ENCODE measurements at places on chromosomes 6 and 20.

DNA sequence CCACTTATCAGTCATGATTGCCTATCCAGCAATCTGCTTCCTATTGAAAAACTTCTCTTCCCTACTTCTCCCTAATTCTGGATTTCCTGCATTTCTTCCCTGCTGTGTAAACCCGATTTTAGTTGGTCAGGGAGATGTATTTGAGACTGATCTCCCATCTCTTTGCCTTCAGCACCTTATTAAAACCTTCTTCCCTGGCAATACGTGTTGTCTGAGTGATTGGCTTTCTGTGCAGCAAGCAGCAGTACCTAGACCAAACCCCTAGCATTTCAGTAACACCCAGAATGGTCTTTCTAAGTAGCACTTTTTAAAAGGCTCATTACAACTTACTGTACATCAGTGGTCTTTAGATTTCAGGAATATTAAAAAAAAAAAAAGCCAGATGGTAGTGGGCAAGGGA is 99.1 kb upstream of the PDE10A start:
- DNase-seq, result no peak

DNA sequence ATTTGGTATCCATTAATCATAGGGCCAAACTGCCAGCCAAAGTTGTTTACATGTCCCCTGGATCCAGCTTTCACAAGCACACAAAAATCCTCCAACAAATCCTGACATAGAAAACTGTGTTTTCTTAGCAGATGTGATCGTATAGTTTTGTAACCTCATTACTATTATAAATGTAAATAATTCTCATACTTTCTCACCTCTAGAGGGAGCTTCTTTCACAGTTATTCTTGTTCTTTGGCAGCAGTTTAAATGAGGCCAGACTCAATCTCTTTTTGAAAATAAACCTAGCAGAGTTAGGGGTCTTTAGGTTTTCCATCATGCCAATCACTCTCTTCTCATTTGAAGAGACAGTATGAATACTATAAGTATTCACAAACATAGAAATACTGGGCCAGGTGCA is 17.0 kb upstream of the ZNF318 start:
- DNase-seq, result no peak

DNA sequence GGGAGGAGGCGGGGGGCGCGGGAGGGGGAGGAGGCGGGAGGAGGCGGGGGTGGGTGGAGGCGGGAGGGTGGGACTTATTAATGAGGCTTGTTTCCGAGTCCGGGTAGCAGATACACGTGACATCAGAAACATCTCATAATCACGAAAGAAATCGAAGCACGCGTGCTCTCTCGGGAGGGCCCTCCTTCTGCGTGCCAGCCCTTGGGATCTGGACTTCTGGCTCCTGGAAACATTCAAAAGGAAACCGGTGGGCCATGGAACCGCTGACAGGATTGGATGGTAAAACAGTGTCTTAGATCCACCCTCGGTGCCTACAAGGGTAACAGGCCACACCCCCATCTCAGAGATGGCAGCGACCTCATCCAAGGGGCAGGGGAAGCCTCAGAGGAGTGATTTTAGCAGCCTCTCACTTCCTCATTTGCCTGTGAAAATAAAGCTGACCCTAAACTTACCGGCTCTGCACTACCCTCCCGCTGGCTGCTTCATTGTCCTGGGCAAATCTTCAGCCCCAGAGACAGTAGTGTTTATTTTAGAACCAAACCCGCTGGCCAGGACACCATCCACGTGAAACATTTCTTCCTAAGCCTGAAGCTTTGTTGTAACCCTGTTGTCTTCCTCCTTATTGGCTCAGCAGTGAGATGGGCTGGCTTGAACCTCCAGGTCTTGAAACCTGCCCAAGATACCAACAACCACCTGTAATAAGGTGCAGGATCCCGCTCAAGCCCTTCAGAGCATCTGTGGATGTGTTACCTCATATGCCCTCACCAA is 97.5 kb downstream of the PSMG4 start:
- DNase-seq, result no peak

DNA sequence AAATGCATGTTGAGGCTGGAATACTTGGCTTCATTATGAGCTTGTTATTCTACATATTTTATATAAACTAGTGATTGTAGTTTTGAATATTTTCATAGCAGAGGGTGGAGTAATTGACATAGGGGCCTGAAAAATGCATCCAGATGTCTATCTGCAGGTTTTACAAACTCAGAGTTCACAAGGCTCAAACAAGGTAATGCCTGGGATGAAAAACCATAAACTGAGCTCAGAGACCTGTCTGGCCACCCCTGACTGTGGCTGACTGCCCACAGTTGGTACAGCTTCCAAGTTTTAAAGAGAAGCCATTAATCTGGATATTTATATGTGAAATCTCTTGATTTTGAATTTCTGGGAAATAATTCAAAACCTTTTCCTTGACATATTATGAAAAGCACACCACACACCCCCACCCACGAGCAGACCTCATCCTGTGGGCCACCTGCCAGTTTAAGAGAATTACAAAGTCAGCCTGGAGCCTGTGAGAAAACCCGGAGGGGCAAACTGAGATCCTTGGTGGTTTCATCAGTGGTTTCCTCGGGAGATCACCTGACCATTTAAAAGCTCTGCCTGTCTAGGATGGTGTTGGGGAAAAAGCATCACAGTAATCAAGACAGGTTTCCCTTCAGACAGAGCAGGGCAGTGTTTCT is 230.1 kb downstream of the SAMD5 start:
- DNase-seq, result no peak

GRCh38 chr6:21997119-21998037 is 299.5 kb downstream of the PRL start:
- no peak for DNase-seq

DNA sequence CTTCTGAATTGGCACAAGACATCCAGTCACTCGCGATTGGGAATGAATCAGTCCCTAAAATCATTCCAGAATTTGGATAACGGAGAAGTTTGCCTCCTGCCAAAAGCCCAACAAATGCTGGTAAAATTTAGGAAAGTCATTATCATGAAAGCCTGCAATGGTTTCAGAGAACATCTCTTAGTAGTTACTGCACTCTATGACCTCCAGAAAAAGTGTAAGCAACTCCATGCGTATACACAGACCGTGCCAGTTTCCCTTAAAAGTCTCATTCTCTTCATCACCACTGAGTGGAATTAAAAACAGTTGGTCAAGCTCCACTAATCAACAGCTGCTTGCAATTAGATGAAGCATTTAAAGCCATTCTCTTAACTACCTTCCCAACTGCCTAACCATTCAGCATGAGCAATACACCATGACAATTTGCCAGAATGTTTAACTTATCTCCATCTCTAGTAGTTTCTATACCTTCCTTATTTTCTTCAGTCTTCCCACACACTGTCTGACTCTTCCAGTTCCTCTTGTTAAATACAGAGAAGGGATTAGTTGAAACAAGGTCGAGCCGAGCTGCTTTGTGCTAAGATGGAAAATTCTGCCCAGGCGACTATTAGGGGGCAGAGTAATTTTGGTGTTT is 183.6 kb upstream of the PRDM1 start:
- DNase-seq, result no peak

DNA sequence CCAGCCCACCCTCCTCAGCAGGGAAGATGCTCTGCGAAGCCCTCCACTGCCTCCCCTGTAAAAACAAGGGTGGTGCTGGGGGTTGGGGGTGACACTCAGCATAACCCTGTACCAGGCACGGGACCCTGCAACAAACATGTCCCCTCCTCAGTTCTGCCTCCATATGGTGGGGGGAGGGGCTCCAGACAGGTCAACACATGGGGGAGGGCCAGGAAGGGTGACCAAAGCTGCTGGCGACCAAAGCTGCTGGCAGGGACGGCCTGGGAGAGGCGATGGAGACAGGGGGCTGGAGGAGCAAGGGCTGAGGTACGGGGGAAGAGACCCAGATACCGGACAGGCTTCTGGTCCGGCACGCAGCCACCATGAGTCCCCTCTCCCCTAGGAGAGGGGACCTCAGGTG is 123.2 kb downstream of the TAF4 start:
- DNase-seq, result no peak

- DNase-seq, result no peak
These were observed 24.5 kb downstream of the MAPK14 start for GRCh38 chr6:36052097-36052496.

GRCh38 chr20:1805816-1806215 is 89.4 kb upstream of the SIRPA start:
- no peak for DNase-seq

GRCh38 chr20:23361476-23362391 is at the start of gene GZF1:
GZF1 (plus strand) TSS chr20:23362182; CDS start chr20:23364384, 2,202 bp downstream.
- DNase-seq, result peak; percentile 95

DNA sequence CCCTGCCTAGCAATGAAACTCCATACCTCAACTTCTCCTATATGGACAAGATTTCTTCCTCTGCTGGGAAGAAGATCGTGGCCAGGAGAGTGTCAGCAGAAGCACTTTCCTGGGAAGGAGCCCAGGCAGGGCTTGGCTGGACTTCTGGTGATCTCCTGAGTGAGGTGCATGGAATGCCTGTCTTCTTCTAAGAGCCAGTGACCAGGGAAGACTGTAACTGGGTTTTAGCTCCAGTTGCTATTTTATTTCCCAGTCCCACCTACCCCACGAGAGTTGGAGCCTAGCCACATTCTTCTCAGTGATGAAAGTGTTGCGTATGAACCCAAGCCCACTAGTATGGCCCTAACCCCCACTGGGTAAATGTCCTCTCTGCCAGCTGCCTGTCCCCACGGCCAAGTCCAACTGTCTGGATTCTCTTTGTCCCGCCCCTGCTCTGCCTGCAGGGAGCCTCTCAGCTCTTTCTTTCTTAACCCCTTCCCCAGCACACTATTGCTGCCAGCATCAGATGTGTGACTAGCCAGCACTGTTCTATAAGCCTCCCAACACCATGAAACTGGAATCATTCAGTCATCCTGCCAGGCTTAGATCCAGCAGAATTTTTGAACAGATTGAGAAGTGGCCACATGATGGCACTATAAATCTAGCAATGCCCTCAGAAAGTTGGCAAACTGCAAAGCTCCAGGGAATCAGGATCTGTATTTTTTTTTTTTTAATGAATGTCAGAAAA is 69.8 kb upstream of the FAM184A start:
- DNase-seq, result no peak

GRCh38 chr6:167936051-167936450 is 61.4 kb upstream of the KIF25 start:
- no peak for DNase-seq

DNA sequence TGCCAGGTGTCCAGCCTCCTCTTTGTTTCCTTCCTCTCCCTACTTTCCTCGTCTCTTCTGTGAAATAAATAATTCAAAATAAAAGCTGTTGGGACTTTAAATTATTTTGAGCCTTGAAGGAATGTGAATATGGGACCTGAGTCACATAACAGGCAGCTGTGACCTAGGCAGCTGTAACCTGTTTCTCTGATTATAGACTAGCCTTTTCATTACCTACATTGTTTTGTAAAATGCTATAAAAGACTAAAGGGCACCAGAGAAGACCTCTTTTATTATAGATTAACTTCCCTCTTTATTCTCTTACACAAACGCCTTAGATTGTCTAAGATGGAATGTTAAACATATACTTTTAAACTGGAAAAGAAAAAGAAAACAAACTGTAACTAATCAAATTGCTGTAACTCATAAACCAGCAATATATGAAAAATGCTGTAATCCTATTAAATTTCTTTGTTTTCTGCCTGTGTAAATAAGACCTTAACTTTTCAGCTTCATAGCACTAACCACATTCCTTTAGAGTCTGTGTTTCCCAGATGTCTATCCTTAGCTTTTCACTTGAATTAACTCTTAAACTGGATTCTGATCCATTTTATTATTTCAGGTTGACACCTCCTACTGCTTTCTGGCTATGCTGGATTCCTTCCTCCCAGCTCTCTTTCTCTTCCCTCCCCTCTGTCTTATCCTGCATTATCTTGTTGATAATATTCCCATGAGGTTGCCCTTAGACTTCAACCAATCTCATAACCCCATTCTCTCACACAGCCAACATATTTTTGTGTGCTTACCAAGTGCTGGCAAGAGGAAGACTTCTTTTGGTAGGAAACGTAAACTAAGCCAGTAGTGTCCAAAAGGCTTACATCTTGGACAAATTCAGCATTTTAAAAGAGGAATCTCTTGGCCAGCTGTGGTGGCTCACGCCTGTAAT is 69.2 kb downstream of the TPD52L1 start:
- no peak for DNase-seq

- no peak for DNase-seq
These were observed 93.9 kb downstream of the CD2AP start for GRCh38 chr6:47571488-47571887.

- DNase-seq, result no peak
These were observed 144.8 kb upstream of the ENPP5 start for GRCh38 chr6:46315589-46315988.

GRCh38 chr6:961407-961960 is 268.5 kb upstream of the EXOC2 start:
- DNase-seq, result no peak

DNA sequence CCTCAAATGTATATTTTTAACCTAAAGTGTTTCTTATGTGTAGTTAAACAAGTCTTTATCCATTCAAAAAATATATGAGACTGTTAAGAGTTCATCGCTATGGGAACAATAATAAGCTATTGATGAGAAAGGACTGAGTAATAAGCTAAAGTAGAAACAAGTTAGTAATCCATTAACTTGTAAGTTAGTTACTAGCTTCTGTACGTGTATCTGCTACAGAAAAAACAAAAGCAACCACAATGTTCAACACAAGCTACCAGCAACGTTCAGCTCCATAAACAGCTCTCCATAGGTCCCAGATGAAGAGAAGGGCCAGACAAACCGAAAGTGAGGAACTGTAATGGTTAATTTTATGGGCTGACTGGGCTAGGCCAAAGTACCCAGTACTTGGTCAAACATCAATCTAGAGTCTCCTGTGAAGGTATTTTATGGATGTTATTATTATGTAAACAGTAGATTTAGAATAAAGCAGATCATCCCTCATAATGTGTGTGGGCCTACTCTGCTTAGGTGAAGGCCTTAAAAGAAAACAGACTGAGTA is 33.8 kb upstream of the FAM135A start:
- DNase-seq, result no peak

GRCh38 chr6:48222241-48222640 is 111.2 kb upstream of the PTCHD4 start:
- DNase-seq, result no peak

DNA sequence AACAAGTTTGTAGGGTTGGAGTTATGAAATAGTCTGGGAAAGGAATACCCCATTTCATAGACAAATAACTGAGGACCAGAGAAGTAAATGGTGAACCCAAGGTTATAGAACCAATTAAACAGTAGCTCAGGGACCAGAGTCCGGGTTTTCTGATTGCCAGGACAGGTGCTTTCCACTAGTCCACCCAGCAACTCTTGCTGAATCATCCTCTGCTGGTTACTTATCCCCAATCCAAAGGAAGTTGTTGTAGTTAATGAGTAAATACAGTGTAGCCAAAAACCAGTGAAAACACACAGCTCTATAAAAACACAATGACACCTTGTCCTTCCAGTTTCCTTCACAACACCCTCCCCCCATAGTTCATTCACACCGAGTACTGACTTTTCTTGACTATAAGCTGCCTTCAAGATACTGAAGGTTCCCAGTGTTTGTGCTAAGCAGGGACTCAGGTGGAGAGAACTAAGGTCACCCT is 766 bp upstream of the TINAG start:
- DNase-seq, result no peak

DNA sequence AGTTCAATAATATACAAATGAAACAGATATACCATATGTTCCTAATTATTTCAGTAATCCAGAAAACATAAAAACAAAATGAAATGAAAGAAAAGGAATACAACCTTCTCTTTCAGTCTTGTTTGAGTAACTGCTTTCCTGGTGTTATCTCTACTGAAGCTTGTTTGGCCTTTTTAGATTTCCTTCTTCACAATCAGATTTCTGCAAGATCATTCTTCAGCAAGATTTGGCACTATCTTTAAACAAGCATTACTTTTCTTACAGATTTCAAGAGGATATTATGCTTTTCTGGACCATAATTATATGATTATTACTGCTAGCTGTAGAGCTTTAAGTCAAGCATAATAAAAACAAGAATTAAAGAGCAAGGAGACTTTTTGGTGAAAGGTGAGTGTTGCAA is 120.2 kb downstream of the MYB start:
- no peak for DNase-seq

Data from cortex of kidney (tissue), 1 donor.